CD4-positive, alpha-beta T cell treated with Interleukin-10 for 1 hour (primary cell): ENCODE measurements at places on chromosomes 5 and 9.

DNA sequence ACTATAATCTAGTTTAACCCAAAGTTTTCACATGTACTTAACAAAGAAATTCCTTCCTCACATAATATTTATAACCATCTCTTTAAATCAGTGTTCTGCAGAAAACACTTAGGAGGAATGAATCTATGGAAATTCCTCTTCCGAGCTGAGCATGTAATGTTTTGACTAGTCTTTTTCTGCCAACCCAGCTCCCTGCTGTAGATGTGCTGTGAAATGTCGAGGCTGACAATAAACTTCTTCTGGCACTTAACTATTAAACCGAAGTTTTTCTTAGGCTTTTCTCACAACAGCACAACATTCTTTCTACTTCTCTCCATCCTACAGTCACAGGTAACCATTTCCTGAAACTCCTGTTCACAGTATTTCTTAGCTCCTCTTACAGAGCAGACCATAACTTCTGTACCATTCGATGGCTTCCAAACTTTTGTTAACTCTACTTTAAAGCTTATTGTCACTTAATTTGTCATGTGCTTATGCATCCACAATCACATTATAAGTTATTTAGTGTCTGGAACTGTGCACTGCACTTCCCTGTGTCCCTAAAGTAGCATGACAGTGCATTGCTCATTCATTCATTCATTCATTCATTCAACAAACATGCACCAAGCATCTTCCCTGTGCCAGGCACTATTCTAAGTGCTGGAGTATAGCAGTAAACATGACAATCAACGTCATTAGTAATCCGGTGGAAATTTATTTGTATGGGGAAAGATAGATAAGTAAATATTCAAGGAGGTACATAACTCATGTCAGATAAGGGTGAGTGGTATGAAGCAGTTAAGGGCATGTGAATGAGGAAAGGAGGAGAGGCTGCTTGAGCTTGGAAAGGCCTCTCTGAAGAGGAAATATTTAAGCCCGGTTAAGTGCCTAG is 54.6 kb downstream of the TSSK1B start:
- DNase-seq: no peak

- no peak for DNase-seq
These were observed 215.2 kb upstream of the ELAVL2 start for GRCh38 chr9:24041160-24041690.

GRCh38 chr9:37715991-37716505 is 37.6 kb upstream of the TRMT10B start:
- no peak for DNase-seq

DNA sequence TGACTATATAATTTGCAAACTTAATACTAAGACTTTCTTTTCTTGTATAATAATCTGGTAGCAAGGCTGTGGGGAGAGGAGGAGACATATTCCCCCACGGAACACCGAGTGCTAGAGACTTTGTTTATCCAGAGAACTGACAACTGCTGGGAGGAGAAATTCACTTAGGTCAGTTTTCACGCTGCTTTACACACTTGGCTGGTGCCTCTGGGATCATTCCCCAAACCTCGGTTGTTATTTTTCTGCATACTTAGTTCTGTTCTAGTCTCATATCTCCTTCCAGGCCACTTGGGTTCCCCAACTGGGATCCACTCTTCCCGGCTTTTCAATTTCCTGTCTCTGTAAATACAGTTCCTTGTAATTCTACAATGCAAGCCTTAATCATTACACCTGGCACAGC is 238.2 kb upstream of the ADAMTS16 start:
- DNase-seq: no peak

DNA sequence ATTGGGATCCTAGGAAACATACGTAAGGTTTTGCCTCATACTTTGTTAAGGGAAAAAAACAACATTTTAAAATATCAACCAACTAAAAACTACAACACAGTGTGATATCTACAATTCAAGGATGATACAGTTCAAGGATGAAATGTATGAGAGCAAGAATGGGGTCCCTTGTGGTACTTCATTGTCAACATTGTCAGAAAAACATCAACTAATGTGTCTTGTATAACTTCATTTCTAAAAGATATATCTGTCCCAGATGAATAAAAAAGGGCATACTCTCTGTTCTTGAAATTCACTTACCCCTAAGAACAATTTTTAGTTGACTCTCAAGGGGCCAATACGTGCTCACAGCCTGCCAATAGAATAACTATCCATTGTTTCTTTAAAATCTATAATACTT is 1250.5 kb downstream of the PTPRD start:
- DNase-seq: no peak

- DNase-seq: no peak
These were observed 724.0 kb upstream of the ZNF608 start for GRCh38 chr5:125470280-125470902.

DNA sequence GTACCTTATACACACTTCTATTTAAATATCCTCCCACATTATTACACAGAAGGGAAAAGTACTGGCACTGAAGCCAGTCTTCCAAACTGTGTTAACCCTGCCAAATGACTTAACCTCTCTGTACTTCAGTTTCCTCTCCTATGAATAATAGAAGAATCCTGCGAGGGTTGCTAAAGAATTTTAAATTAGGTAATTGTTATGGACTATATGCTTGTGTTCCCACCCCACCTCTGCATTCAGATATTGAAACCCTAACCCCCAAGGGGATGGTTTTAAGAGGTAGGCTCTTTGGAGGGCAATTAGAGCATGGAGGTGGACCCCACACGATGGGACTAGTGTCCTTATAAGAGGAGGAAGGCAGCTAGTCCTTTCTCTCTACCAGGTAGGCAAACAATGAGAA is 72.7 kb downstream of the TTLL11 start:
- no peak for DNase-seq

DNA sequence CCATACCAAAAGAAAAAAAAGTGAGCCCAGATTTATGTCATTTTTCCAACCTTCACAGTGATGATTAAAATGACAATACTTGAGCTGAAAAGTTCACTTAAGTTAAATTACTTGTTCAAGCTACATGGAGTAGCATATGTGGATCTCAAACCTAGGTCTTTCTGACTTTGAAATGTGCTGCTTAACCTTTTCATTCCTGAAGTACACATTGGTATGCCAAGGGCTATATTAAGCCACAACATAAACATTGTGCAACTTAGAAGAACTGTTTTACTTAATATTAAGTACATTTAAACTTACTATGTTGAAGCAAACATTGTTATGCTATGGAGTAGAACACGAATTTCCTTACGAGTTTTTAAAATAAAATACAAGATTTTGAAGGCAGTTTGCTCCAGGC is 105.0 kb downstream of the GIN1 start:
- DNase-seq: no peak

DNA sequence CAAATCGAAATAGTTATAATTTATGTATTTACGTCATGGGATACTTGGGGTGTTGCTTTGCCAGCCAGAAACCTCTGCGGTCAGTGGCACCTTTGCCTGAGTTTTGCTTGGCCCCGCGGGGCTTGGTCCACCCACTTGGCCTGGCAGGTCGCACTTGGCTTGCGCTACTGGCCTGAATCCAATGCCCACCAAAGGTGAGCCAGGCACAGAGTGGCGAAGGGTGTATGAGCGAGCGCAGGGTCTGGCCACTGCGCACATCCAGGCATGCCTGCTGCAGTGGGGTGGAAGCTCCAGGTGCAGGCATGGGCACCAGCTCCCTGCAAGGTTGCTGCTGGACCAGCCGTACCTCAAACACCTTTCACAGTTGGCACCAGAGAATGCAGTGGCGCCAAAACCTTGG is 714.6 kb downstream of the CDH9 start:
- no peak for DNase-seq

DNA sequence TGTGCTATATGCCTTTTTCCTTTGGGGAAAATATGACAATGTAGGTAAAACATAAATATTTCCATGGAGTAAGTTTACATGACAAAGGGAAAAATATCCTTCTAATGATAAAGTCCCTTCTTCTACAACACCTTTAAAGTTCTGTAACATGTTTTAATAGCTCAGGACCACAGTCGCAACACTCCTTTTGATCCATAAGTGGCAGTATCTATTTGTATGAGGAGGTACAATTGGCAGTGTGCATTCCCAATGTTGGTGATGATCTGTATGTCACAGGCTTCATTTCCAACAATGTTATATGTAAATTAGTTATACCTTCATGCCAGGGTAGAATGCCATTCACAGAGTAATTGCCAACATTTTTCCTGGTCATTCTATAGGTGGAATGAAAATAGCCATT is 127.1 kb upstream of the CCNH start:
- no peak for DNase-seq

GRCh38 chr9:87336407-87336806 is 161.3 kb upstream of the DAPK1 start:
- DNase-seq: no peak

GRCh38 chr5:15737036-15737821 is 237.2 kb downstream of the FBXL7 start:
- DNase-seq: no peak

GRCh38 chr5:117869596-117869995 is 1118.8 kb downstream of the DTWD2 start:
- no peak for DNase-seq

DNA sequence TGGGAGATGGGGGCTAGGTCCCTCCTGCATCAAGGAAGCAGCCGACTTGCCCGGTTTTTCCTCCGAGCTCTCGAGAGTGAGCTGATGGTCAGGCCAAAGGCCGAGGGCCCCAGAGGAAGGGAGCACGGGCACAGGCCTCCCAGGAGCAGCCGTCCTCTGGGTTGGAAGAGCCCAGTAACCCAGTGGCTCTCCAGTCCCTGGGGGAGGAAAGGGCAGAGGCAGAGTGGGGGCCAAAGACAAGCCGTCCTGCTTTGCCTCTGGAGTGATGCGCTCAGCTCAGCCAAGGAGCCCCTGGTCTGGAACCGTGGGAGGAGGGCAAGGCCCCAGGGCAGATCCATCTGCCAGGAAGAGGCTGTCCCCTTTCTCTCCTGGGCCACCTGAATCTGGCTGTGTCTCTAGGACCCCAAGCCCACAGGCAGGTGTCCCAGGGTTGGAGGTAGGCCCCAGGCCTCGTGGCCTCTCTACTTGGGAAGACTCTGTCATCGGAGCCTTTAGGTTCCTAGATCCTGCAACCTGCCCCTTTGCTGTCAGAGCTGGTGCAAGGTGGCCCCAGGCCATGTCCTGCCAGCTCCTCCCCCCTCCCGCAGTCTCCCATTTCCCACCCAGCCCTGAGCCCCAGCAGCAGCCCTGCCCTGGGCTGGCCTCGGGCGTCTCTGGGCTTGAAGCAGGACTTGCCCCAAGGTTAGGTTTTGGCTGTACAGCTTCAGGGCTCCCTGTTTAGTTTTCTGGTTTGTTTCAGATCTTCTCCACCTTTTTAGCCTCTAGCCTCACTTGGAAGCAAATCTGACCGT is 224.1 kb downstream of the CACNA1B start:
- no peak for DNase-seq

- no peak for DNase-seq
These were observed 26.1 kb upstream of the AKNA start for GRCh38 chr9:114413861-114414301.

DNA sequence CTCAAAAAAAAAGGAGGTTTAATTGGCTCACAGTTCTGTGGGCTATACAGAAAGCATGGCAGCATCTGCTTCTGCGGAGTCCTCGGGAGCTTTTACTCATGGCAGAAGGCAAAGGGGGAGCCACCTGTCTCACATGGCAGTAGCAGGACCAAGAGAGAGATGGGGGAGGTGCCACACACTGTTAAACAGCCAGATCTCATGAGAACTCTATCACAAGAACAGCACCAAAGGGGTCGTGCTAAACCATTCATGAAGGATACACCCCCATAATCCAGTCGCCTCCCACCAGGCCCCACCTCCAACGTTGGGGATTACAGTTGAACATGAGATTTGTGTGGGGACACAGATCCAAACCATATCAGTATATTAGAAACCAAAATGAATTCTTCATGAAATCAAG is 28.3 kb upstream of the CXXC5 start:
- no peak for DNase-seq

GRCh38 chr9:19511694-19512093 is 102.9 kb downstream of the ACER2 start:
- no peak for DNase-seq

DNA sequence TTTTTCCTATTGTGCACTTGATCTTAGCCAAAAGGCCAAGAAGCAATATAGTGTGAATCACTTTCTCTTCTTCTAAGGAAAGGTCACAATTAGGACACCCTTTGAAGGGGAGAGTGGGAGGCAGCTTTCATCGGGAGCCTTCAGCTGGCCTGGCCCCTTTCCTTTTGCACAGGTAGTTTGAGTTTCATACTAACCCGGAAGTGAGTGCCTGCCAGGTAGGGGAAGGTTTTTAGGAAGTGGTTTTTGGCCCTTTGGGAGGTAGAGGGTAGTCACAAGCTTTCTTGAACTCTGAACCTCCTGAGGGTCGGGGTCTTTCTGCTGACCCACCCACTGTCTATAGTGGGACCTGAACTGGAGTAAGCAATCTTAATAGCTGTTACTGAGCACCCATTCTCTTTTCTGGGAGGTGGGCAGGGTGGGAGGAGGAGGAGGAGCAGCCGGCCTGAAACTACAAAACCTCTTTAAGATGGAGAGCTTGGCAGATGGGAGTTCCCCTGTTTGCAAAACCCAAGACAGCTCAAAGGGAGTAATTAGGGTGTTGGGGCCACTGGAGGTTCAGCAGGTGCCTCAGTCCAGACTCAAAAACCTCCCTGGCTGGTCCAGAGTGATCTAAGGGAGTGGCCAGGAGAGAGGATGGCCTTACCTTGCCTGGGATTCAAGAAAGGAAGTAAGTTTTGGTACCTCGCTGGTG is 6.0 kb downstream of the LARP1 start:
- DNase-seq: peak; percentile 39

GRCh38 chr5:15513431-15513830 is 13.5 kb downstream of the FBXL7 start:
- no peak for DNase-seq

- no peak for DNase-seq
These were observed 322.1 kb downstream of the FAM170A start for GRCh38 chr5:119951330-119951934.

DNA sequence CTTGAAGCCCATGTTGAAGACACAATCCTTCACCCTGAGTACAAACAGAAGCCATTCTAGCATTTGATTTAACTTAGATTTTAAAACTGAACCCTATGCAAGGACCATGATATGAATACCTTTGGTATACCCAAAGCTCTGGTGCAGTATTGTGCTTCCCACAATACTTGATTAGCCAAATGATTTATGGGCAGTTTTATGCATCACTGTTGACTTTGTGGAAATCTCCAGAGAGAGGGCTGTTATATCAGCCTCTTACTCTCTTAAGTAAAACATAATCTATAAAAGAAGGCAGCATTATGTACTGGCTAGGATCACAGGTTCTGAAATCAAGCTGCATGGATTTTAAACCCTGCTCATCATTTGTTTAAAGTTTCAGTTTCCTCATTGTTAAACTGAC is 762.8 kb downstream of the EFNA5 start:
- no peak for DNase-seq
